CD4-positive, alpha-beta T cell treated with Interleukin-6 at 100 ng/mL for 8 hours (primary cell): ENCODE measurements at places on chromosomes 5 and 9.

- no peak for DNase-seq
Observed at GRCh38 chr5:169706758-169707450, 69.8 kb downstream of the DOCK2 start.

GRCh38 chr9:128484686-128485413 is 19.7 kb upstream of the GLE1 start:
- DNase-seq: no peak

- no peak for DNase-seq
Observed at GRCh38 chr5:120240706-120241105, 223.4 kb upstream of the PRR16 start.

DNA sequence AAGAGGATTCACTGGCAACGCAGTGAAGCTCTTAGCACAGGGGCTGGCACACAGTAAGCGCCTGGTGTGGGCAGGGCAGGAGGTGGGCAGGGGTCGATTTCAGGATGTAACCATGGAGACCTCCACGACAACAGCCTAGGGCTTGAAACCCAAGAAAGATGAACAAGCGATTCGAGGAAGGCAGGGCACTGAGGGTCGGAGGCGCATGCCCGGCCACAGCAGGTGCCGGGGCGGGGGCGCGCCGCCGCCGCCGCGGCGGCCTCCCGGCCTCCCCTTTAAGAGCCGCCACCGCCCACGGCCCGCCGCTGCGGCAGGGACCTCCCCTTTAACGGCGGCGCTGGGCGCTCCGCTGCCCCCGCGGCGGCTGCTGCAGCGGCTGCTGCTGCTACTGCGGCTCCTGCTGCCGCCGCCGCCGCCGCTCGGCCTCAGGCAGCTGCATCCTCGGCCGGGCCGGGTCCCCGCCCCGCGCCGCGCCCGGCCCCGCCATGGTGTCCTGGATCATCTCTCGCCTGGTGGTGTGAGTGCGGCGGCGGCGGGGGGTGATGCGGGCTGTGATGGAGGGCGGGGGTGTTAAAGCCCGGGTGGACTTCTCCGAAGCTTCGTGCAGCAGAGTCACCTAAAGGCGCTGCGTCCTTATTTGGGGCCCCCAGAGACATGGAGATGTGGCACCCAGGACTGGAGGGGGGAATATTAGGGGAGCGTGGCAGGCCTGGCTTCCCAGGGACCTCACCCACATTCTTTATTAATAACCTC is at the start of gene REEP2:
Gene REEP2 (plus strand): TSS at position 334 of the 753 bp plus-strand sequence. CDS start 152 bp downstream, at position 486.
- DNase-seq: peak; percentile 27

- no peak for DNase-seq
Observed at GRCh38 chr5:176740702-176741496, 69.5 kb upstream of the UNC5A start.

GRCh38 chr9:99216073-99216472 is 5.7 kb downstream of the ALG2 start:
- no peak for DNase-seq

GRCh38 chr9:71909887-71910649 is 925 bp downstream of the ABHD17B start:
- DNase-seq: peak; percentile 1

GRCh38 chr5:179275941-179276837 is 69.1 kb downstream of the ADAMTS2 start:
- no peak for DNase-seq

- DNase-seq: no peak
Observed at GRCh38 chr9:126170286-126170823, 156.3 kb upstream of the MVB12B start.

DNA sequence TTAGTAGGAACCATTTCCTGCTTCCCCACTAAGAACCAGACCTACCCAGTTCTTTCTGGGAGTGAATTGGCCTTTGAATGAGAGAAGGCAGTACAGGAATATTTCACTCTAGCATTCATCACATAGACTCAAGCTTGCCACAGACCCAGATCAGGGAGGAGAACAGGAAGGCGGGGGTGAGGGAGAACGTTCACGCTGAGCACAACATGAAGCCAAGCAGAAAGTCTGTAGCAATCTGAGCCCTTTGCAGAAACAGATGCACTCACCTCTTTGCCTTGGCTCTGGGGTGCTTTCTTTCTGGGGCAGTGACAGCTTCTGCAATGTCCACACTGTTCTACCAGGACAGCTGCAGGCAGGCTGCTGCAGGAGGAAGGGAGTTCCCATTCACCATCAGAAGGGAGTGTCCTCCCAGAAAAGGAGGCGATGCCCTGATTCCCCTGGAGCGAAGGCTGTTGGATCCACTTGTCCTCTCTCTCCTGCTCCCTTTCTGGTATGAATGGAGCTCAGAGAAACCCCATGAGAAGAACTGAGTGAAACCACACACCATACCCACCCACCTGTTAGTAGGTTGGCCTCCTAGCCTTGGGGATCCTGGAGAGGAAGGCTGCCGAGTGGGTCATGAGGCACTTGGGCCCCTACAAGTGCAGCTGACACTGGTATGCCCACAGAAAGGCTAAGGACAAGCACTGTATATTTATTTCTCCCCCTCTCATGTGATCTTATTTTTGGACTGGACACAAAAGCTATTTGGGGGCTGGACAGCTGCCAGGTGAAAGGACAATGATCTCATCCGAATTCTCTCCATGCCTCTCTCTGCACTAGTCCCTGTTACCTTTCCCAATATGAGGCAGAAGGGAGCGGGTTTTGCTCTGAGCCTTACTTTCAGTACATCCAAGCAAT is 11.7 kb upstream of the FGF1 start:
- no peak for DNase-seq

- DNase-seq: no peak
Observed at GRCh38 chr5:139952574-139952973, 90.5 kb downstream of the NRG2 start.

DNA sequence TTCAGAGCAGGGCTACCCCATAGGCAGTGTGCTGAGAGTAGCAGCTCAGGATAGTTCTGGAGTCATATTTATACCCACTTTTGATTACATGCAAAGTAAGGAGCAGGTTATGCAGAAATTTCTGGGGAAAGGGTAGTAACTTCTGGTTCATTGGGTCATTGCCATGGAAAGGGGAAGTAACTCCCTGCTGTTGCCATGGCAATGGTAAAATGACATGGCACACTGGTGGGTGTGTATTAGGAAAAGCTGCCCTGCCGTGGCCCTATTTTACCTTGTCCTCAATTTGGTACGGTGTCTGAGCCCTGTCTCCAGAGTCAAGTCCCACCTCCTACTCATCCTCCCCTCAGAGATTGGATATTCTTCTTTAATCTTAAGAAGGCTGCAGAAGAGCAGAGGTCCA is 526.7 kb upstream of the TYRP1 start:
- no peak for DNase-seq

GRCh38 chr5:54533541-54534190 is 16.1 kb downstream of the SNX18 start:
- DNase-seq: no peak

DNA sequence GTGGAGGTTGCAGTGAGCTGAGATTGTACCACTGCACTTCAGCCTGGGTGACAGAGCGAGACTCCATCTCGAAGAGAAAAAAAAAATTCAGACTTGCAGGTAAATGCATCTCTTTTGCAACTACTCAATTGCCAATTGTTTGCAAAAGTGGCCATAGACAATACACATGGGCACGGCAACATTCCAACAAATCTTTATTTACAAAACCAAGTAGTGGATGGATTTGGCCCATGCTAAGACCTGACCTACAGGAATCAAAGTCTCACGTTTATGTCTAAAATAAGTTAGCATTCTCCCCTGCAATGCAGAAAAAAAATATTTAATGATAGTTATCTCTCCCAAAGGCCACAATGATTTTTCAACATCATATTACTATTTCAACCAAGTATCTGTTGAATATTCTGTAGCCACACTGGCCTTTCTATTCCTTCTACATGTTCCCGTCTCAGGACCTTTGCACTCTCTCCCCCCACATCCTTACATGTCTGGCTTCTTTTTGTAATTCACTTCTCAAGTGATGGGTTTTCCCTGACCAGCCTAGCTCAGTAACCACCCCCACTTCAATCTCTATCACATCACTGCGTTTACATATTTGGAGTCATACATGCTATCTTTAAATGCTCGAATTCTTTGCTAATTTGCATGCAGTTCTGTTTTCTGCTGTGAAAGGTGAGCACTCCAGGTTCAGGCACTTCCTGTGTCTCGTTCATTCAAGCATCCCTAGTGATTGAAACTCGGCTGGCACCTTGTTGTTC is 54.2 kb downstream of the FNBP1 start:
- DNase-seq: peak; percentile 38
